Activated T-helper 17 cell treated with anti-CD3 and anti-CD28 coated beads, Interleukin-2, amount 50 U/mL, for 72 hours (primary cell): ENCODE measurements at places on chromosomes 3 and 15.
A peak's percentile ranks its signal among the peaks of the same experiment; 100 is the strongest.

GRCh38 chr15:67254238-67255175 lies at the start of the genes AAGAB and IQCH:
AAGAB (minus strand) TSS chr15:67254661; CDS start chr15:67254631, 30 bp downstream.
IQCH (plus strand) TSS chr15:67254786; CDS start chr15:67254897, 111 bp downstream.
- peak within 1 kb of the TSS; percentile 99 for H3K27ac ChIP-seq
- peaks cover 17% of the 10 kb centered on the region for H3K36me3 ChIP-seq
- no peaks in the 10 kb centered on the region for H3K27me3 ChIP-seq
- peak; percentile 93 for ATAC-seq
- peak within 1 kb of the TSS; percentile 98 for H3K4me3 ChIP-seq
- peaks cover 26% of the 10 kb centered on the region for H3K4me1 ChIP-seq

DNA sequence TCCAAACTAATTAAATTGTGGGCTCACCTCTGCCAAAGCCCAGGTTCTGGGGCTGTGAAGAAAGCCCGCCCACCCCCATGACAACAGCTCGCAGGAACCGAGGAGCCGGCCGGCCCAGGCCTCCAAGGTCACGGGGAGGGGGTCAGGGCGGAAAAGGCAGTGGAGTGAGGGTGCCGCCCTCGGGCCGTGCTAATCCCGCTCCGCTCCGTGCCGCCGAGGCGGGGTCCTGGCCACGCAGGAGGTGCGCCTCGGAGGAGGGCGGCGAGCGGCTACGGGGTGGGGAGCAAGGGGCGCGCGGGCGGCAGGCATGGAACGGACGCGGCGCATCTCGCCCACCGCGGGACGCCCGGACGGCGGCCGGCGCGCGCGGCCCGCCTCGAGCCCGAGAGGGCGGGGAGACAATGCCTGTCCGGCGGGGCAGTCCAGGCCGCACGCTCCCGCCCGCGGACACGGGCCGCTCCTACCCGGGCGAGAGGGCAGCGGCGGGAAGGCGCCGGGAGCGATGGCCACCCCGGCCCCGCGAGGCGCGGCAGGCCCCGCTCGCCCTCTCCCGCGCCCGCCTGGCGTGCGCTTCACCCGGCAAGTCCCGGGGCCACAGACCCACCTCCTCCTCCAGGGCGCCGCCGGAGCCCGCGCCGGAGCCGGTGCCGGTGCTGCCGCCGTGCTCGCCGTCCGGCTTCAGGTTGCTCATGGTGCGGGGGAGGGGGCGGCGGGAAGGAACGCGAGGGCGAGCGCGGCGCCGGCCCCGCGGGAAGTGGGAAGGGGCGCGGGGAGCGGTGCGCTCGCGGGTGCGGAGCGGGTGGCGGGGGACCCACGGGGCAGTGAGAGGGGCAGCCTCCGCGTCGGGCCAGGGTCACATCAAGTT lies 528 bp downstream of the RBPMS2 start:
- peak overlapping the region; percentile 34 for H3K4me3 ChIP-seq
- peaks cover 39% of the 10 kb centered on the region for H3K27me3 ChIP-seq
- no peak overlapping the region for H3K27ac ChIP-seq
- H3K36me3 ChIP-seq: no peaks in the 10 kb centered on the region
- no peaks in the 10 kb centered on the region for H3K4me1 ChIP-seq
- no peak for ATAC-seq

- H3K4me3 ChIP-seq: no peak overlapping the region
- H3K4me1 ChIP-seq: peaks cover 6% of the 10 kb centered on the region
- ATAC-seq: no peak
- no peaks in the 10 kb centered on the region for H3K27me3 ChIP-seq
- H3K27ac ChIP-seq: peak overlapping the region; percentile 1
Observed at GRCh38 chr15:90711418-90711824, 5.7 kb upstream of the BLM start.

GRCh38 chr3:79651536-79652065 lies 116.2 kb downstream of the ROBO1 start:
- no peaks in the 10 kb centered on the region for H3K4me1 ChIP-seq
- ATAC-seq: no peak
- no peak overlapping the region for H3K27ac ChIP-seq
- no peaks in the 10 kb centered on the region for H3K27me3 ChIP-seq
- H3K36me3 ChIP-seq: no peaks in the 10 kb centered on the region

GRCh38 chr15:88035381-88035780 lies 221.2 kb downstream of the NTRK3 start:
- H3K36me3 ChIP-seq: no peaks in the 10 kb centered on the region
- H3K27me3 ChIP-seq: peaks cover 31% of the 10 kb centered on the region
- no peak overlapping the region for H3K27ac ChIP-seq
- H3K4me3 ChIP-seq: no peak overlapping the region

DNA sequence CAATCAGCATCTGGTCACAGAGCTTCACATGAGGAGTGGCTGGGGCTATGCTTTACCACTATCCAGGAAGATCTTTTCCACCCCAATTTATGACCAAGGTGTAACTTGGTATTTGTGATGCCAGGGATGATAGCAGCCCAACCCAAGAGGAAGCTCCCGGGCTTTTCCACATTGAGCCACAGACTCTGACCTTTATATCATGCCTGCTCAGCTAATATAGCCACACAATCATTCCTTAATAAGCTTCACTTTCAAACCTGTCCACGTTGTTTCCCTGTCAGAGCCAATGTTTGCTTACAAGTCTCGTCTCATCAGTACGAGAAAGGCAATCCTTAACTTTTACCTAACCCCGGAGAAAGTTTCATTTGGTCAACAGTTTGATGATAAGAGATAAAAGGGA lies 330.9 kb downstream of the SHQ1 start:
- H3K4me1 ChIP-seq: peaks cover 13% of the 10 kb centered on the region
- no peaks in the 10 kb centered on the region for H3K27me3 ChIP-seq
- H3K4me3 ChIP-seq: no peak overlapping the region
- no peak overlapping the region for H3K27ac ChIP-seq
- no peak for ATAC-seq

- peak overlapping the region; percentile 46 for H3K27ac ChIP-seq
- peaks cover 25% of the 10 kb centered on the region for H3K4me1 ChIP-seq
- peaks cover 5% of the 10 kb centered on the region for H3K27me3 ChIP-seq
Observed at GRCh38 chr3:31758322-31758965, 222.6 kb downstream of the OSBPL10 start.

DNA sequence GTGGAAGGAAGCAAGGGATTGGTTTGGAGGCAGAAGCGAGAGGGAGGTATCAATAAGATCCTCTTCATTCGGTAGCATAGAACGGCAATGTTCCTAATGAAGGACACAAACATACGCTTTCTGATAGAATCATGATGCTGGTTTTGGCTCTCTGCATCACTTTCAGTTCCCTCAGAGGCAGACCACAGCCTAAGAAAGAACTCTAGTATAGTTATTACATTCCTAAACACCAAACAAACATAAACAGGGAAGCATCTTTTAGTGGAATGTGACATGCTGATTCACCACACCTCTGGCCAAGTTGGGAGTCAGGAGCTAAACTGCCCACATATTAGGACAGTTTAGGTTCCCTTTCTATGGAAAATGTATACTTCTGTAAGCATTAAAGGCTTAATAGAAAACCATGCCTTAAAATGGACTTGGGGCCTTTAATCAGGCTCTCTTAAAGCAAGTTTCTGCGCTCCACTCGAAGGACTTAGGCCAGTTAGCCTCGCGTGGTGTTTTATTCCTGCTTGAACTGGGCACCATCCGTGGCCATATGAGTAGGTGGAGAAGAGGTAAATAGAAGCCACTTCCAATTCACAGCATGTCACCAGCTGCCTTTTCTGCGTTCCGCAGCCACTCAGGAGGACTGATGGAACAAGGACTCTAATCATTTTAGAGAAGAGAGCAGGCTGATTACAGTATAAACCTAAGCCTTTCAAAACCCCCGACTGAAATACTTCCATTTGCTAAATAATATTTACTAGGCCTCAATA lies 53.7 kb downstream of the CD47 start:
- no peak for ATAC-seq
- peak overlapping the region; percentile 59 for H3K27ac ChIP-seq
- H3K27me3 ChIP-seq: no peaks in the 10 kb centered on the region
- no peak overlapping the region for H3K4me3 ChIP-seq
- H3K36me3 ChIP-seq: peaks cover 83% of the 10 kb centered on the region
